ENCODE measurements at places on chromosomes 11 and 22. TPM values are rescaled to one million over a fixed set of nuclear protein-coding genes. Genes with fewer than 3 reads are reported as not detected.
A peak's percentile ranks its signal among the peaks of the same experiment; 100 is the strongest.

- DNase-seq = no peak
Measured at GRCh38 chr11:109978895-109979294, 114.3 kb upstream of the ZC3H12C start.

DNA sequence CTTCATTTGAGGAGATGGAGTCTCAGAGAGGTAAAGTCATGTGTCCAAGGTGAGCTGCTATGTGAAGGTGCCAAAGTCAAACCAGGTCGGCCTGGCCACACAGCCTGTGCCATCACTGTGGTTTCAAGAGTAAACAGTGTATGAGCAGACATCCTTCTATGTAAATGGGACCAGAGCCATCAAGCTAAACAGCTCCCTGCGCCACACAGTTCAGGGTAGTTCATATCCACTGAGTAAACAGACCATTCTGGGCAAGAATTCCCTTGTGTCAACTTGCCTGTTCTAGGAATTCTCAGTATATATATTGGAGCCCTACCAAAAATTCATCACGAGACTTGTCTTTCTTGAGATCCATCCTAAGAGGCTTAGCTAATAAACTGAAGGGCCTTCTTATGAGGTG, 77.5 kb downstream of the AMOTL1 start:
- DNase-seq = no peak

GAL gene
- total RNA-seq = 5.3 TPM

- DNase-seq = no peak
Measured at GRCh38 chr11:75161506-75162095, 10.7 kb downstream of the SLCO2B1 start.

GRCh38 chr11:121578251-121578976, 125.6 kb upstream of the SORL1-AS1 start:
- DNase-seq = no peak

GRCh38 chr11:35602160-35602793, 16.0 kb upstream of the FJX1 start:
- peak; percentile 33 for DNase-seq

All from skin of body (tissue), 3 donors.